ENCODE measurements at places on chromosomes 7 and 10.

DNA sequence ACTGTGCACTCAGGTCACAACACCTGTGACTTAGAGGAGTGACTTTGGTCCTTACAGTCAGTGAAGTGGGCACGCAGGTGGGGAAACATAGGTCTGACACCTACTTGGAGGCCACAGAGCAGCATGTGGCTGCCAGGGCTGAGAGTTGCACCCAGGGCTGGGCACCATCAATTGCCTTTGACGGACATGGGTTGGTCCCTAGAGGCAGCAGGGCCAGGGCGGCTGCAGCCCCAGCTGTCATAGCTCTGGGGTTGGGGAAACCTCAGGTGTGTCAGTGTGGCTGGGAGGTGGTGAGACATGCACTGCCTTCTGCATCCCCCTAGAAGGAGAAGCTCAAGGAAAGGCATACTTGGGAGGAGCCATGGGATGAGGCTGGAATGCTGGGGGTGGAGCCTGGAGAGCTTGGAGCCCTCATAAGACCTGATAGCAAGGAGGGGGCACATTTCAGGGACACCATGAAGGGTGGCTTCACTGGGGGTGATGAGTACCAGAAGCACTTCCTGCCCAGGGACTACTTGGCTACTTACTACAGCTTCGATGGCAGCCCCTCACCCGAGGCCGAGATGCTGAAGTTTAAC, at the start of gene INMT:
Gene INMT, plus strand, starts transcription at position 440 of the 578 bp plus-strand sequence. Its CDS starts 16 bp downstream, at position 456.
- no peak for DNase-seq

GRCh38 chr7:41148521-41148951, 554.4 kb downstream of the INHBA start:
- no peak for DNase-seq

DNA sequence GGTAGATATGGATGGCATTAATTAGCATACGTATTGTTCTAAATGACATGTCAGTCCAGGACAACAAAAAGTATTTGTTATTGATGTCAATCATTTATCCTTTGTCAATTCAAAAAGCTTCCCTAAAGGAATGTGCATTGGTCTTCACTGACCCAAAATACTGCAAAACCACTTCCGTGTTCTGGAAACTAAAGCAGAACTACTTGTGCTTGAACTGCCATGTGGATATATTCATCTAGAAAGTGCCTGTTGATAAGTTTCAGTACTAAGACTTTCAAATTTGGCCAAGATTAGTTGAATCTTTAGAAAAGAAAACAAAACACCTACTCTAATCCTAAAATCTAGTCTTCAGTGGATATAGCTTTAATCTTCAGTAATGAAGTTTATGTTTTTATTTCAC, 242.1 kb upstream of the PPP1R3A start:
- no peak for DNase-seq

DNA sequence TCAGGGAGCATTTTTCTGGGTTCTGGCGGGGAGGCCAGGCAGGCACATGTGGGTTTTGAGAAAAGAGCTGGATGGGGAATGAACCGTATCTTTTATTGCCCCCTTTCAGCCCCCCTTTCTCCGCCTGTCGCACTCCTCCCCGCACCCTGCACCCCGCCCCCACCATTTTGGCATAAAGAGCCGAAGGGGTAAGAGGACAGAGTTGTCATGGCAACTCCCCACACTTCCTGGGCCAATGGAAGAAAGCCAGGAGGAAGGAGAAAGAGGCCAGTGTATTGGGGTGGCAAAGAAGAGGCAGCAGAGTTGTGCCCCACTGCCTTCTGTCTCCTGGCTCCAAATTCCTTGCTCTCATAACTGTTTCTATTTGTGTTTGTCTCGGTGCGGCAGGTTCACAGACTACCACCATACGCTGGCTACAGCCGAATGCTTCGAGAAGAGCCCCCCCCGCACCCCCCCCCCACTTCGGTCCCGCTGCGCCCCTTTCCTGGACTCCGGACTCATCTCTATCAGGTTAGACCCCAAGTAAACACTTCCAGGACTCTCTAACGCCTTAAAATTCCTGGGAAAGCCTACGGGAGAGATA, 3.4 kb downstream of the KCNIP2 start:
- no peak for DNase-seq

DNA sequence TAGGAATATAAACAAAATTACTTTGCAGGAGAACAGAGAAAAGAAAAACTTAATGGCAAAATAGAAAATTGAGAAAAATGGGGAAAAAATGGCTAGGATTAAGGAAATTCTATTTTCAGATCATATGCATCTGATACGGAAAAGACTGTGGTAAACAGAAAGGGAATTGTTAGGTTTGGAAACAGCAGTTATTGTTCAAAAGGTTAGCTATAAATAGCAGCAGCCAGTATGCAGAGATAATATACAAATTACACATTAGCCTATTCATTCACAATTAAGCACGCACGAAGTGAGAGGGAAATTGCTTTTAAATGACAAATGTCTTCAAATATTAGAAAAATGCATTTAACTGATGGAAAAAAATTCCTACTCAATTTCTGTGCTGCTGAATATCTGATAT, 224.1 kb upstream of the FAM3C start:
- DNase-seq: no peak

DNA sequence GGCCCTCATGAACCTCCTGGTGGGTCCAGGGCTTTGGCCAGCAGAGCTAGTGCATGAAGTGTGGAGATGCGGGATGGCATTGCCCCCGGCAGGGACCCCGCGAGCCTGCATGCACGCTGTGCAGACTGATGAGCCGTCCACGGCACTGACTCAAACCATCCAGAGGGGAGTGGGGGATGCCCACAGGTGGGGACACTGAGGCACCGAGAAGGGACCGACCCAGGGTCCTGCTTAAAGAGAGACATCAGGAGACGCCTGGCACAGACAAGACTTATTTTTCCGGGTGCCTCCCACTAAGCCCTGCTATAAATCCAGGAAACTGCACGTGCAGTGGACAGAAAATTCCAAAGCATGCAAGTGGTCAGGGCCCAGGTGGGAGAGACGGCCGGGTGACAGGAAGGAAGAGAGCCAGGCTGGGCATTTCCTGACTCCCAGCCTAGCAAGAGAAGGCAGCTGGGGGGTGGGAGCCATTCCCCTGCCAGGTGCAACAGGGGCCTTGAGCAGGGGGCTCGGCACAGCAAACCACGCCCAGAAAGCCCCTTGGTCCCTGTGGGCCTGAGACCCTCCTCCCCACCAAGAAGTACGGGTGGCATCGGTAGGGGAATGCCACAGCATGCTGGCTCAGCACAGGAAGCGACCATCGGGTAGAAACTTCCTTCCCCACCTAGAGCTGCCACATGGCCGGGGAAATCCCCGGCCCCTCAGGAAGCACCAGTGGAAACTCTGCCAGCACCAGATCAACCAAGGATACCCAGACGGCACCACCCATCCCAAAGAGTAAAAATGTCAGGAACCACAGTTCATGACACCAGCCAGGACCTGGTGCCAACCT, 91.5 kb downstream of the FOXL3 start:
- peak; percentile 58 for DNase-seq

GRCh38 chr7:133372337-133372736, 119.5 kb downstream of the EXOC4 start:
- no peak for DNase-seq

- DNase-seq: no peak
Observed at GRCh38 chr10:117933036-117933435, 113.7 kb downstream of the RAB11FIP2 start.

DNA sequence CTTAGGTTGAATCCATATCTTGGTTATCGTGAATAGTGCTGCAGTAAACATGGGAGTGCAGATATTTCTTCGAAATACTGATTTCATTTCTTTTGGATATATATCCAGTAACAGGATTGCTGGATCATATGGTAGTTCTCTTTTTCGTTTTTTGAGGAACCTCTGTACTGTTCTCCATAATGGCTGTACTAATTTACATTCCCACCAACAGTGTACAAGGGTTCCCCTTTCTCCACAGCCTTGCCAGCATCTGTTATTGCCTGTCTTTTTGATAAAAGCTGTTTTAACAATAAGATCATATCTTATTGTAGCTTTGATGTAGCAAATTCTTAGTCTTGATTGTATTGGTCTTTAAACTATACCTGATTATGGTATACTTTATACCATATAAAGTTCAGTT, 45.3 kb downstream of the ZNRF2 start:
- DNase-seq: no peak

- no peak for DNase-seq
Observed at GRCh38 chr7:155551785-155552611, 5.6 kb upstream of the CNPY1 start.

GRCh38 chr7:138001529-138002095, at the start of gene CREB3L2:
Gene CREB3L2, minus strand, starts transcription at chr7:138002086. Its CDS starts 381 bp downstream, at chr7:138001705.
- DNase-seq: peak; percentile 70

DNA sequence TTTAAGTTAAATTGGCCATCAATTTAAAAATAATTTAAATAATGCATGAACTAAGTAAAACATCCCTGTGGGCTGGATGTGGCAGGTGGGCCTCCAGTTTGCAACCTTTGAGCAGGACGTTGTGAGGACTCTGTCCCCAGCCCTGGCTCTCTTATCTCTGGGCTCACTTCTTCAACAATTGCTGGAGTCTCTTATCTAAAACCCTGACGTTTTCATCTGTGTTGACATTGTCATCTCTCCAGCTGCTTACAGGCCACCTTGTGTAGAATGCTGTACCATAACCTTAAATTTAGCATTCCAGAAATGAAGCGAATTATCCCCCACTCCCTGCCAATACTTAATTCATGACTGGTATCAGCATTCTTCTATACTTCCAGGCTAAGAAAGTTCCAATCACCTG, 3.2 kb upstream of the KIF5B start:
- no peak for DNase-seq

- no peak for DNase-seq
Observed at GRCh38 chr10:78537018-78537417, 503.4 kb downstream of the RPS24 start.

DNA sequence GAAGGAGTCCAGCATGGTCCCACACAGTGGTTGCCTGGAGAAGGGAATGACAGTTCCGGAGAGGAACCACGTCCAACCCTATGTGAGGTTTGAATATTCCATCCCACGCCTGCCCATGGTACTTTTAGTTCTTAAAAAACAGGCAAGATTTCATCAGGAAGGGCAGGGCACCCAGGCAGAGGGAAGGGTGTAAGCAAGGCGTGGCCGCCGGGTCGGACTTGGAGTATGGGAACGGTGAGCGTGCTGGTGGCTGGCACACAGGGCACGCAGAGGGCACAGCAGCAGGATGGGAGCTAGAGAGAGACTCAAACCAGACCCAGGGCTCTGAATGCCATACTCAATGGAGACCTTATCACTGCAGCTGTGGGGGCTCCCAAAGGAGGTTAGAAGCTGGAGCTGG, 34.3 kb downstream of the FAM53B start:
- DNase-seq: no peak

DNA sequence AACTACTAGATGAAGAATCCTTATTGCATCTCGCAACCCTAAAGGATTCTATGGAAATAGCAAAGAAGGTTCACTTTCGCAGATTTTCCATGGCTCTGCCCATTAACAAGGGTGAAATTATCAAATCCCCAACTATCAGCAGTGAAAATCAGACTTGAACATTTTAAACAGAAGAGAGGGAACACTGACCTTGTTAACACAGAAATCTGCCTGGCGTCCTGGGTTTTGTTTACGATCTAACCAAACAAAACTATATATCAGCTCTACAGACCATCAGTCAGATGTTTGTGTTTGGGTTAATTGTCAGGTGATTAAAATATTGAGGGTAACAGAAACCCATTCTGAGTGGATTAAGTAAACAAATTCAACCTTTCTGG, 1.9 kb downstream of the CTTNBP2 start:
- no peak for DNase-seq

DNA sequence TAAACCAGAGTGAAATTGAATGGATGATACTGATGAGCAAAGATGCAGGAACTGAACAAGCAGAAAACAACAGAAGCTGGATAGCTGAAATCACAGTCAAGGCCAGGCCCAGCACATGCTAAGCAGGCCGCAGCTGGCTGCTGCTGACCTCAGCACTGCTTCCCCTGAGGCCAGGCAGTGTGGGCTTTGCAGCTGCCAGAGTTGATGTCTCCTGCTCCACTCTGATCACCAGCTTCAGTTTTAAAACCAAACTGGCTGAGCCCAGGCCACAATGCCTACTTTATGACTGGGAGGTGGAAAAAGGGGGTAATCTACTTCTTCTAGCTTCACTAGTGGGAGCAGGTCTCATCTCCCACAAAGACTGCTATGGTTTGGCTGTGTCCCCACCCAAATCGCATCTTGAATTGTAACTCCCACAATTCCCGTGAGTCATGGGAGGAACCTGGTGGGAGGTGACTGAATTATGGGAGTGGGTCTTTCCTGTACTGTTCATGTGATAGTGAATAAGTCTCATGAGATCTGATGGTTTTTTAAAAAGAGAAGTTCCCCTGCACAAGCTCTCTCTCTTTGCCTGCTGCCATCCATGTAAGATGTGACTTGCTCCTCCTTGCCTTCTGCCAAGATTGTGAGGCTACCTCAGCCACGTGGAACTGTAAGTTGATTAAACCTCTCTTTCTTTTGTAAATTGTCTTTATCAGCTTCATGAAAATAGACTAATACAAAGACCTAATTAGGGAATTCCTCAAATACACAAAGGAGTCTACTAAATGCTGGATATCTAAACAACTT, 136.4 kb upstream of the ITGB1 start:
- DNase-seq: no peak

GRCh38 chr7:94050046-94050445, 45.9 kb upstream of the BET1 start:
- no peak for DNase-seq

DNA sequence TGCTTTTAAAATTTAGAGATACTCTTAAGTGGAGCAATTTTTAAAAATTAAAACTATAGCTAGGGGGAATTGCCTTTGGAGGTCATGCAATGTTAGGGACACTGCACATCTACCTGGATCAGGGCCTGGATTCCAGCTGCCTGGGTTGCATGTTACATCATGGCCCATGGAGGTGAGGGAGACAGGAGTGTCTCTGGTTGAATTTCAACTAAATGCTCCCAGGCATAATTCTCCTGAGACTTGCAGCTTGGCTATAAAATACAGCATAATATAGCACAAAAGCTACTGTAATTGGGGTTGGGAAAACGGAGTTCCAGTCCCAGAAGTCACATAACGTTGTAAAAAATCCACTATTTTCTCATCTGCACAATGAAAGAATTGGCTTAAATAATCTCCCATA, 782.5 kb downstream of the LRMDA start:
- DNase-seq: no peak

DNA sequence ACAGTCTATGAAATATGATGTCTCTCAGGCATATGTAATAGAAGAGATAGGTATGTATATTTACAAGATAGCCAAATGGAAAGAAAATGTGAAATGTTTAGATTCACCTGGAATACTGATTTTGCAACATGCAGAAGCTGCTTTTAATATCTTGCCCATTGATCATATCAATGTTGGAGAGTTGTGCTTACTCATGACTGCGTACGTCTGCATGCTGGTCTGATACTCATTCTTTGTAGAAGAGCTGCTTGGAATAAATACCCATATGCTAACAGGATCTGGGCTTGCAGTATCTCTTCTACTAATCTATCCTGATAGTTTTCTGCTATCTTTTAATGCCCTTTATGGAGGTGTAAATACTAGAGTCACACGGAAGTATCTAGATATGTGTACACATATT, 120.6 kb upstream of the FOXP2 start:
- no peak for DNase-seq

- DNase-seq: no peak
Observed at GRCh38 chr7:47285860-47286491, 295.9 kb downstream of the TNS3 start.
